HEK293T (cell line): ENCODE measurements at places on chromosomes 2 and 18.

DNA sequence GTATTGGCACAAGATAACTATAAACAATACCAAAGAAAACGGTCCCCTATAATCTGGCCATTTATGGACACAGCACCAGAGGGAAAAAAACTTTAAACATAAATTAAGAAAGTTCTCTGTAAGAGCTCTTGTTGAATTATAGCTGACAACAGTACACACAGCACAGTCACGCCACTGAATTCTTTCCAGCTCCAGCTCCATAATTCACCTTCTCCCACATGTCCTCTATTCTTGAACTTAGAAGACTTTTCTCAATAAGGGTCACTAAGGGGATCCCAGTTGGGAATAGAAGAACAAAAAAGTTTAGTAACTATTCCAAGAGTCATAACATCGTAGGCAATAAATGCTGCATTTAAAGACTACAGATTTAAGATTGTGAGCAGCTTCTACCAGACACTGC, 124.6 kb upstream of the CYP1B1 start:
- DNase-seq, result no peak

DNA sequence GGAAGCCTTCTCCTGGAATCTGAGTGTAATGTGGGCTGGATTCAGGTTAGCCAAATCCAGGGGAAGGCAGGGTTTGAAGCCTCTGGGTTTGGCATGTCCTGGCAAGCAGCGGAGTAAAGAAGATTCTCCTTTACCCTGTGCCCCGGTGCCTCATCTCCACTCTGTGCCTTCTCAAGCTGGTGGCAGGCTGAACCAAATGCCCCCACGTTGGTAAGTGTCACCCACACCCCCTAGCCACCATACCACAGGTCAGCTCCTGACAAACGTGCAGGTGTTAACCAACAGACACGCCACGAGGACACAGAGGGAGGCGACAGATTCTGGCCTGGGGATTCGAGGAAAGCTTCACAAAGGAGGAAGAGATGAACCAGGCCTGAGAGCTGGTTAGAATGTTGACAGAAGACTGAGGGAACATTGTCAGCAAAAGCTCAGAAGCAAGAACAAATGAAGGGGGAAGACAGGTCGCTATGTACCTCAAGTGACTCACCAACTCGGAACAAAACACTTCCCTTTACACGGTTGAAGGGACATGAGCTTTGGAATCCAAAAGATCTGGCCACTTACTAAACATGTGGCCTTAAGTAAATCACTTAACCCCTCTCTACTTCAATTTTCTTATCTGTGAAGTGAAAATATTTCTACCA, 85.2 kb upstream of the LCLAT1 start:
- no peak for DNase-seq

DNA sequence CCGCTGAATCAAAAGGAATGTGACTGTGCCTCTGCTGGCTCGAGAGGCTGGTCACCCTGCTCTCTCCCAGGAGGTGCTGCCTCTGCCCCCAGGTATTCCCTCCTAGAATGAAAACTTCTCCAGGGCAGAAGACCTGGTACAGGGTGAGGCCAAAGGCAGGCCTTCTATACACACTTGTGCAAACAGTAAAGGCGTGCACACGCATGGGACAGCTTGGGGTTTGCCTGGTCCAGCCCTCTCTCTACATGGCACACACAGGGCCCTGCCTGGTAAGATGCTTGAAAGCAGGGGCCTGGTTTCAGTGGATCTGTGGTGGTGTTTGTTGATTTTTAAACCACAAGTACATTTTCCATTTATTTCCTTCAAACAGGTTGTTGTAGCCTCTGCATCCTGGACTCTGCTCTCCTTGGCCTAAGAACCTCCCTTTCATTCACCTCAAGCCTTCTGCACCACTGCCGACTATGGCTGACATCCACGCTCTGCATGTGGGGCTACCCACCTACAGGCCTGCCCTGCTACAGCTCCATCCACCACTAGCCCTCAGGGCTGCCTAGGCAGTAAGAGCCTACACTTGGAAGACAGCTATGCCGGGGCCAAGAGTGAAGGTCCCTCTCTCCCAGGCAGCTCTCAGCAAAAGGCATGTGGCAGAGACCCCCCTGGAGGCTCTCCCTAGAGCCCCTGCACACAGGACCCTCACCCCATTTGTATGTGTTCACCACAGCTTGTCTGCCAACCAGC, 190.7 kb downstream of the ZBTB7C start:
- no peak for DNase-seq

DNA sequence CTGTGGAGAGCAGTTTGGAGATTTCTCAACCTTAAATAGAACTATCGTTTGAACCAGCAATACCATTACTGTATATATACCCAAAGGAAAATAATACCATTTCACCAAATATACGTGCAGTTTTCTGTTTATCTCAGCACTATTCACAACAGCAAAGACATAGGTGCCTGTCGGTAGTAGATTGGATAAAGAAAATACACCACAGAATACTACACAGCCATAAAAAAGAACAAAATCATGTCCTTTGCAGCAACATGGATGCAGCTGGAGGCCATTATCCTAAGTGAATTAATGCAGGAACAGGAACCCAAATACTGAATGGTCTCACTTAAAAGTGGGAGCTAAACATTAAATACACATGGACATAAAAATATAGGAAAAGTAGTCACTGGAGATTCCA, 81.3 kb downstream of the SMCHD1 start:
- no peak for DNase-seq

GRCh38 chr18:79802298-79802697, 4.6 kb downstream of the KCNG2 start:
- no peak for DNase-seq

DNA sequence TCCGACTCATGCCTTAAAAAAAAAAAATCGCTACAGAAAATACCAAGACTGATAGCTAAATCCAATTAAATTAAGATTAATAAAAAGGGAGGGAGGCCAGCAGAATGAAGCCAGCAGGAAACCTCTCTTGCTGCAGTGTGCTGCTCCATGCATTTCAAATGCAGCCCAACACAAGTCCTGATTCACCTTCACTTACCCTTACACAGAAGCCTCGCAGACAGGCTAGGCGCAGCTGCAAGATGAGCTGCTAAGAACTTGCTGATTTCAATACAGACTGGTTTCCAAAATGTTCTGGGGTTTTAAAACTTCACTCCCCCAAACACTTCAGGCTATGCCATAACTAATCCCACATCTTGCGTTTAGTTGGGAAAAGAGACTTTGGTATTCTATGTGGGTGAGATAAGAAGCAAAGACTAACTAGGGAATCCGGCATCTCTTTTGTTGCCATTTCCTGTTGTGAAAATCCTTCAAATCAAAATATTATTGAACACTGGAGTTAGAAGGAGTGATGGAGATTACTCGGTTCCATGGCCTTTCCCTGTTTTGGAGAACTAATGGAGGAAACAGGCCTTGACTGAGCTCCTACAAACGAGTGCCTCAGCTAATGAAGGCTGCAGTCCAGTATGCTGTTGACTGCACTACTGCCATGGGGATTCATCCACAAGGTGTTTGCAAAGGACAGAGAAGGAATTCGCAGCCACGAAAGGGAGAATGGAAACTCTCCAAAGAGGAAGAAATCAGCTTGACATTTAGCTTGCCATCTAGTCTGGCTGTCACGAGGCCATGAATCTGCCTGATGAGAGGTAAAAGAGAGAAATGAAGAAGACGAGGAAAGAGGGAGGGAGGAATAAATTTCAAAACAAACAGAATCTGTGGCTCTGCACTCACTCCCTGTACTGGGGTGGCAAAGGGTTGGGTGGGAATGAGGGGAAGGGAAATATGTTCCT, 67.3 kb downstream of the CLHC1 start:
- no peak for DNase-seq

DNA sequence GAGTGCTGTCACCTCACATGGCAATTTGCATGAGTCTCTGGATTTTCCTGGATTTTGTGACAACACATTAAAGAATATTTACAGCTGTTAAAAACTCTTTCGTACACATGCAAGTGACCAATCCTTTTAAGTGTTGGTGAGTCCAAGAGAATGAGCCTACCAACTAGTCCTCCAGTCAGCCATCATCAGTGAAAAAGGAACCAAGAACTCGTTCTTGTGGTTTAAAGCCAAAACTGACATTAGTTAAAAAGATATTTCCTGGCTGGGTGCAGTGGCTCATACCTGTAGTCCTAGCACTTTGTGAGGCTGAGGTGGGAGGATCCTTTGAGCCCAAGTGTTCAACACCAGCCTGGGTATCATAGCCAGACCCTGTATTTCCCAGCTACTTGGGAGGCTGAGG, 215.4 kb upstream of the ITGA4 start:
- DNase-seq, result no peak

DNA sequence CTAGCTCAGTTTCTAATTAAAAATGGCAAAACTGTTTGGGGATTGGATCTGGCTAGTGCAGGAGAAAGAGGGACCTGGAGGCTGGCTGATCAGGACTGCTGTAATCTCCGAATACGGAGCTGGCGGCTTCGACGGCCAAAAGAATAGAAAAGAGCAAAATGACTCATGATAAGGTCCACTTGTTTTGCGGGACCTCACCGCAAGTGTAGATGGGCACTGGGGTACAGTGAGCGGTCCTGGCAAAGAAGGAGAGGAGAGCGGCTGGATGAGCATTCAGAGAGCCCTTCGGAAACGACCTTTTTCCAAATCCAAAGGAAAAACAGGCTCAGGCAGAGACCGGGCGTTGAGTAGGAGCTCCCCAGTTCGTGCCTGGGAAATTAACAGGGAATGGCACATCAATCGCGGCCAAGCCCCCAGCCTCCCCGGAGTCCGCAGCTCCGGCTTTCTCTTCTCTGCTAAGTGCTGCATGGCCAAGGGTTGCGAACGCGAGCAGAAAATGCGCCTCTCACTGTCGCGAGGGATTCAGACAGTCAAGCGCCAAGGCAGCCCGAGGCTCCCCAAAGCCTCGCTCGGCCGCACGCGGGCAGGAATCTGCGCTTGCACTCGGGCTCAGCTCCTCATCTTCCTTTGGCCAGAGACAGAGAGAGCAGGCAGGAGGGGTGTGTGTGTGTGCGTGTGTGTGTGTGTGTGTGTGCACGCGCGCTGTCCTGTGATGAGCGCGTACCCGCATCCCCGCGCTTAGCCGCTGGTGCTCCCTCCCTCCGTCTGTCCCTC, 1.8 kb downstream of the DCC start:
- DNase-seq, result no peak

- DNase-seq, result no peak
Observed at GRCh38 chr2:85710687-85711577, 16.8 kb downstream of the GNLY start.

DNA sequence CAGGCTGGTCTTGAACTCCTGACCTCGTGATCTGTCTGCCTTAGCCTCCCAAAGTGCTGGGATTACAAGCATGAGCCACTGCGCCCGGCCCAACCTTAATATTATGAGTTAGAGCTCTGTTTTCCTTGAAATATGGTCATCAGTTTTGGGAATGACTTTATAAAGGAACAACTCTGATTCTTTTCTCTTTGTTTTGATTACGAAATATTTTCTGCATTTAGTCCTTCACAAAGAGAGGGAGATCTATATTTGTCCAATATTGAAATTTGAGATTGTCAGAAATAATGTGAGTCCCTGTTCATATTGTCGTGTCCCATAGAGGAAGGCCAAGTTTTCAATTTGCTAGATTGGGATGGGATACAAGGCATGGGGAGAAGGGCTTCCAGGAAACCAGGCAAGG, 3.1 kb downstream of the SMYD5 start:
- DNase-seq, result no peak

DNA sequence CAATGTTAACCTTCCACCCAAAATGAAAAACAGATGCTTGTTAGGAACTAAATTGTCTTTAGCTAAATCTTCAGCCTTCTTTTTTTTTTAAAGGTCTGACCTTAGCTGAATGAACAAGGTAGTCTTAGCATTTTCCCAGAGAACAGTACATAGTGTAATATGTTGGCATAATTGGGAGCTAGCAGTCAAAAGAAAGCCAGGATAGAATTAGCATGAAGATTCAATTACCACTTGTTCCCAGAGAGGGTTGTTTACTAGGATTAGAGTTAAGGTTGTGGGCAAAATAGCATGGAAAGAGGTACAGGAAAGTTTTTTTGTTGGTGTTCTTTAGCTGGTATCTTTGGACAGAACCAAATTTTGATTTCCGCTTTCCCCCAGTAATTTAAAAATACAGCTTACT, 6.9 kb downstream of the CDH20 start:
- no peak for DNase-seq

- DNase-seq, result no peak
Observed at GRCh38 chr18:50518787-50519546, 40.9 kb upstream of the MAPK4 start.
